Muscle of back (tissue), 13 donors: ENCODE measurements at places on chromosomes 5 and 9.

- DNase-seq: no peak
These were observed 29.8 kb downstream of the C5orf22 start for GRCh38 chr5:31561946-31562345.

GRCh38 chr9:134301387-134302129, 24.7 kb upstream of the RXRA start:
- DNase-seq: no peak

DNA sequence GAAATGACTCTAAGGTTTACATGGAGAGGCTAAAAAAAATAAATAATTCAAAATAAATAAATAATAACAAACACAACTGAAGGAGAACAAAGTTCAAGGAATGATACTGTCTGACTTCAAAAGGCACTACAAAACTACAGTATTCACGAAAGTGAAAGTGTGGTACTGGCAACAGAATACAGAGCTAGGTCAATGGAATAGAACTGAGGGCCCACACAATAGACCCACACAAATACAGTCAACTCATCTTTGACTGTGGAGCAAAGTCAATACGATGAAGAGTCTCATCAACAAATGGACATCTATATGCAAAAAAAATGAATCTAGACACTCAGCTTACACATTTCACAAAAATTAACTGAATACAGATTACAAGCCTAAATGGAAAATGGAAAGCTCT, 75.3 kb downstream of the FBXW11 start:
- DNase-seq: no peak

DNA sequence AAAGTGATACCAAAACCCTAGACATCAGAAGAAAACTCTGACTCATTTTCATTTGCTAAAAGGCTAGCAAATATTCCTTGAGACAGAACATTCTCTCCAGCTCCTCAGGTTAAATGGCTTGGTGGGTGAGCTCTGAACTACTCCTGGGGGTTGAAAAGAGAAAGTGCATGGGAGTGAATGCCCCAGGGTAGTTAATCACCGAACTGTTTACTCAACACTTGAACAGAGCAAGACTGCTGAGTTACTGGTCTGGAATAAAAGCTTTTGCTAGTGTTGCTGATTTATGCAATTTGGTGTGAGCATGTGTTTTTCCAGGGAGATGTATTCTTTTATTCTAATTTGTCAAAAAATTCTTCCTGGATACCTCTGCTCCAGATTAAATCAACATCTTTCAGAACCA, 88.3 kb upstream of the PRDM9 start:
- no peak for DNase-seq

DNA sequence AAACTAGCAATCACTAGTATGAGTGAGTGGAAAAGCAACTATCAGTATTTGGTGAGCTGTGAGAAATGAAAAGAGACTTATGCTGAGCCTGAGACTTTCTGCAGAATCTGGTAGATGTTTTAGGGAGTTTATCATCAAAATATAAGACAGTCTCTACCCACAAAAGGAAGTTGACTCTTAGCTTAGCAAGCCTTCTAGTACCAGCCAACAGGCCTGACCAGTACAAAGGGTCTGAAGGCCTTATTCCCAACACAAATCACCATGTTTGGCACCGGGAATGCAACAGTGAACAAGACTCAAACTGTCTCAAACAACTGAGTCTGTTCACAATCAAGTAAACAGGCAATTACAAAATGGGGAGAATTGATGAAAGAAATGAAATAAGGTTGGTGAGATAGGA, 244.4 kb downstream of the CWC27 start:
- DNase-seq: no peak

DNA sequence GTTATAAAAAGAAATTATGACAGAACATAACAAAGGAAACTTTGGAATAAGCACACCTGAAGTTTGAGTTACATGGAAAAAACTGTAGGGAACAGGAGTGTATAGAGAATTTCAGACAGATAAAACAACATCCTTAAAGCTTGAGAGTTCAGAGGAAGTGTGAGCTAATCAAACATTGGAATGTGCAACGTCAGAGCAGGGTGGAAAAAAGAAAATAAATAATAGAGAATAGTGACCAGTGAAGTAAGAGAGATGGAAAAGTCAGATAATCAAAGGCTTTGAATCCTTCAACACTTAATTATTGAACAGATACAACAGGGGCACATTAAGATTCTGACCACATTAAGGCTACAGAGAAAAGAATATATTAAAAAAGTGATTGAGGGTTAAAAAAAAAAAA, 128.5 kb upstream of the CDH10 start:
- DNase-seq: no peak

GRCh38 chr9:132411091-132411508, 1.1 kb downstream of the CFAP77 start:
- no peak for DNase-seq

- no peak for DNase-seq
These were observed 105.2 kb upstream of the CACNA1B start for GRCh38 chr9:137772281-137772873.

GRCh38 chr9:75369989-75370388, 281.7 kb downstream of the OSTF1 start:
- no peak for DNase-seq

GRCh38 chr9:117407436-117408022, 7.3 kb downstream of the ASTN2 start:
- DNase-seq: no peak
